Pulmonary artery endothelial cell (primary cell): ENCODE measurements at places on chromosomes 3 and 15.

GRCh38 chr15:78396976-78397375 is 41.0 kb upstream of the IREB2 start:
- DNase-seq = no peak

DNA sequence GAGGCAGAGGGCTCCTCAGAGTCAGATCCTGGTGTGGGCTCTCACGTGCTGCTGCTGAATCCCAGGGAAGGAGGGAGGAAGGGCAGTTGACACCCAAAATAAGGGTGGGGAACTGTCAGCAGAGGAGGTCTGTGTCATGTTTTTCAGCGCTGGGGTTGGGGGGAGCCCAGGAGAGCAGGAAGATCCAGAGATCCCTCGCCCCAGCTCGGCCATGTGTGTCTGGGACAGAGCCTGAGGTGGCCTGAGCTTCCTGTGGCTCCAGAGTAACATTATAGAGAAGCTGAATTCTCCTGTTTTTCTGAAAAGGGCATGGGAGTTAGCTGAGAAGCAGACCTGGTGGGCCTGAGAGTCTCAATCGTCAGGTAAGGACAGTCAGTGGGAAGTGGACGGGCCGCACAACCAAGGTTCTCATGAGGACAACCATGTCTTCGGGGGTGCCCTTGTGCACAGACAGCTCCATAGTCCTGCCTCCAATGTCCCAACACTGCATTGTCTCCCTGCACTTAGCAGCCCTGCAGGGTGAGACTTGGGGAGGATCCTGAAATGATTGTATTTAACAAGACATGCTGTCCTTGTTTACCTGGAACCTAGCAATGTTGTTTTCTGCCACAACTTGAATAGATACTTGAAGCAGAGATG is 18.4 kb downstream of the UMPS start:
- DNase-seq = no peak

- DNase-seq = no peak
Observed at GRCh38 chr15:100737214-100737613, 134.8 kb downstream of the ASB7 start.

DNA sequence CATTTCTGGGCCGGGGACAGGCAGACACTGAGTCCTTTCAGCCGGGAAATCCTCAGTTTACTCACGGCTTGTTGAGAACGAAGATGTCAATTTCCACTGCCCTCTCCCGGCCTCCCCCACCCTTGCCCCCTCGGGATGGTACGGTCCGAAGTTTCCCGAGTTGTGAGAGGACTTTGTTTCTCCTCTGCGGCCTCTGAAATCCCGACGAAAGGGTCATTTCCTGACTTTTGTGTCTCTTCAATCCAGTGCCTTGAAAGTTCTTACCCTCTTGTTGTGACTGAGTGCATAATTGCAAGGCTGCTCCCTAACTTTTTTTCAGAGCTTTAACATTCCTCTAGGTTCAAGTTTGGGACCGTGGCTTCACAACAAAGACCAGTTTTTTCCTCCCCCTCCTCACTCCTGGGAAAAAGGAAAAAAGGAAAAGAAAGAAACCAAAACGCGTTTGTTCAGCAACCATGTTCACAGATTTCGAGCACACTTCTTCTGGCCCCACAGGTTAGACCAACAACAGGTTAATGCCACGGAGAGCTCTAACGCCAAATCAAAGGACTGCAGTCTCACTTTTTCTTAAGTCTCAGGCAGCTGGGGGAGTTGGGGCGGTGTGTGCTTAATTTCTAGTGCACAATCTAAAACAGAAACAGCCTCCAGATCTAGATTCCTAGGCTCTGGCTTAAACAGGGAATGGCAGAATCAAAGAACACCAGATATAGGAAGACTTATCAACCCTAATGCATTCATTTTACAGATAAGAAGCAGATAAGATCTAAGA is 138.9 kb downstream of the TMCO5A start:
- no peak for DNase-seq

DNA sequence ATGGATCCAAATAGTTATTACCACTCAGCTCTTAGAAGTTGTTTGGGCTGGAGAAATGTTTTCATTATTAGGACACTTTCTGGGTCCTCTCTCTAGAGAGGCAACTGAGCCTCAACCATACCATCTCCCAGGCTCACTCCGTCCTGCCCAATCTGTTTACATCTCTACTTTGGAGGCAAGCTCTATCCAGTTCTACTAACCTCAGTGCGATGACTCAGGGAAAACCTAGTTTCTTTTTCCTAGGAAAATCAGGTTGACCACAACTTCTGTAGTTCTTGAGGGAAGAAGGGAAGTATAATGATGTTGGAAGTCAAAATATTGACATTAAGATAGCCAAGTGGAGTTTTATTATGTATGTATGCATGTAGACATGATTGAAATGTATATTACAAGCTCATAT is 40.4 kb downstream of the LPP start:
- DNase-seq = no peak

- no peak for DNase-seq
Observed at GRCh38 chr3:140595295-140595694, 82.6 kb upstream of the TRIM42 start.

DNA sequence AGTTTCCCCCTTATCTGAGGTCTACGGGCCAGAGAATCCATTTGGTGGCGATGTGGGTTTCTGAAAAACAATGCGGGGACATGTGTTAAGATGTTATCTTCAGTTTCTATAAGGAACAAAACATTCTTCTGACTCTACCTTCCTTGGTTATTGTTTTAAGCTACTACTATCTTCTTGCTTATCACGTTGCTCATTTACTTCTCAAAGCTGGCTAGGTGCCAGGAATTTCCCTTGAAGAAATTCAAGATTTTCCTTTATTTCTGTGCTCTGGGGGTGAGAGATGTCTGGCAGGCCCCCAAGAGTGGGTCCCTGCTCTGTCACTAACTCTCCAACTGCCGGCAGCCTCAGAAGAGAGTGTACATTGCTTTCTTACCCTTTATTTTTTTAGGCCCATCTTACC is 119.8 kb downstream of the RYR3 start:
- DNase-seq = no peak

GRCh38 chr3:38116471-38117162 is 20.3 kb downstream of the ACAA1 start:
- DNase-seq = no peak

DNA sequence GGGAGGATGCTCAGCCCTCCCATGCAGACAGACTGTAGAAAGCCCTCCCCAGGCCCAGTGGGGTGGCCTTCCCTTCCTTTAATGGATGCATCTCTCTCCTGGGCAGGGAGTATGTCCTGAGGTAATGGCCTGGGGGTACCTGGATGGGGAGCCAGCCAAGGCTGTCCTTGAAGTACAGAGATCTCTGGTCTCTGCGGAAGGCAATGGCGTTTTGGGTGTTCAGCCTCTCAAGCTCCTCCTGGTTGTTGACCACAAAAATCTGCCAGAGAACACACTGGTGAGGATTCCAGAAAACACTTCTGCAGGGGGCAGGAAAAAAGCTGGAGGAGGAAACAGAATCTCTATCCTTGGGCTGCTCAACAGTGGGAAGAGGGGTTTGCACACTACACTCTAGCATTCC is 28.9 kb downstream of the EAF1 start:
- DNase-seq = no peak

GRCh38 chr3:119912220-119912619 is 130.3 kb downstream of the NR1I2 start:
- no peak for DNase-seq

- DNase-seq = no peak
Observed at GRCh38 chr3:71077070-71077469, 506.5 kb downstream of the FOXP1 start.

DNA sequence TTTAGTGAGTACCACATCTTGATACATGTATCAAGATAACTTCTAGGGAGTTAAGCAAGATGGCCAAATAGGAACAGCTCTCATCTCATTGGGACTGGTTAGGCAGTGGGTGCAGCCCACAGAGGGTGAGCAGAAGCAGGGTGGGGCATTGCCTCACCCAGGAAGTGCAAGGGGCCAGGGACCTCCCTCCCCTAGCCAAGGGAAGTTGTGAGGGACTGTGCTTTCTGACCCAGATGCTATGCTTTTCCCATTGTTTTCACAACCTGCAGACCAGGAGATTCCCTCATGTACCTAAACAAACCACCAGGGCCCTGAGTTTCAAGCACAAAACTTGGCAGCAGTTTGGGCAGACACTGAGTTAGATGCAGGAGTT is 665.0 kb upstream of the CBLB start:
- no peak for DNase-seq

- no peak for DNase-seq
Observed at GRCh38 chr3:52019352-52020080, 23.8 kb upstream of the RPL29 start.

DNA sequence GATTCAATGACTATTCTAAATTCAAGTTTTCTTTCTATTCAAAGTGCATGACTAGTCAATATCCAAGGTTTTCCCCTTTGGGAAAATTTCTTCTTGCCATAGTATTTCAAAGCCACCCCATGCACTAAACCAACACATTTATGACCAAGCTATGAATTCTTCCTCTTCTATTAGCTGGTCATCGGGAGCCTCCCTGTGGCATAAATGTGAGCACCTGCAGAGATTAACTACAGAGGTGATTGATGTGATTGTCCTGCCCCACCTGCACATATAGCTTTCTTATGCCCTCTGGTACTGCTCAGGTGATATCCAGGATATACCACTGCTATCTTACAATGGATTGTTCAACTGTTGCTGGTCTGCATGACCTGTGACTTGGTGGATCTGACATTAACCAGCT is 694.9 kb downstream of the ZBBX start:
- no peak for DNase-seq

GRCh38 chr3:99842826-99843589 is 25.3 kb downstream of the CMSS1 start:
- peak; percentile 24 for DNase-seq

DNA sequence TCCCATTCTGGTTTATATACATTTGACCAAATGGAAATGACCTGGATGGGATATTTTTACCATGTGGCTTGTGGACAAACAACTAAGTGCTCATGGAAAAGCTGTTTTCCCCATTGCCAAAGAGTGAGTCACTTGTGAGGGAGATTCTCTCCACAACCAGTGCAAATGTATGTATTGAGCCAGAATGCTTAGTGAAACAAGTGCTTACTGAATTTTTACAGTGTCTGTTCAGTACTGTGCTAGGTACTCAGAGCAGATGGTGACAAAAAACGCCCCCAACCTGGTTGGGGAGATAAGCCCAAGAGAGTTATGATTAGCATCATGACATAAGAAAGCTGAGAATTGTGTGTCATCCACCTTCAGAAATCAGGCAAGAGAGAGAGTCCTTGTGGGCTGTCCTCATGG is 2.3 kb downstream of the CHP1 start:
- peak; percentile 19 for DNase-seq

GRCh38 chr3:51389423-51390183 is 1.5 kb upstream of the RBM15B start:
- no peak for DNase-seq
